ENCODE measurements at places on chromosomes 3 and 15.

DNA sequence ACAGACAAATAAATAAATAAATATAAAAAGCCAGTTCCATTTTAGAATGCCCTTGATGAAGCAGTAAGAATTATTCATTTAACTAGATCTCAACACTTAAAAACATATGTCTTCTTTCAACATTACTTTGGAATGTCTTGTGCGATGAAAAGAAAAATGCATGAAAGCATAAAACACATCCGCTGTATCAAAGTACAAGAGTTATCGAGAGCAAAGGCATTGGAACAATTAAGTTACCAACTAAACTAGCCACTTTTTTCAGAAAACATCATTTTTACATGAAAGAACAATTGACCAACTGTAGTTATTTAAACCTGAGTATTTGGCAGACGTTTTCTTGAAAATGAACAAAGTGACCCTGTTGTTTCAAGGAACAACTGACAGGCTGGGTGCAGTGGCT, 27.5 kb upstream of the ACAN start:
- no peak for DNase-seq

DNA sequence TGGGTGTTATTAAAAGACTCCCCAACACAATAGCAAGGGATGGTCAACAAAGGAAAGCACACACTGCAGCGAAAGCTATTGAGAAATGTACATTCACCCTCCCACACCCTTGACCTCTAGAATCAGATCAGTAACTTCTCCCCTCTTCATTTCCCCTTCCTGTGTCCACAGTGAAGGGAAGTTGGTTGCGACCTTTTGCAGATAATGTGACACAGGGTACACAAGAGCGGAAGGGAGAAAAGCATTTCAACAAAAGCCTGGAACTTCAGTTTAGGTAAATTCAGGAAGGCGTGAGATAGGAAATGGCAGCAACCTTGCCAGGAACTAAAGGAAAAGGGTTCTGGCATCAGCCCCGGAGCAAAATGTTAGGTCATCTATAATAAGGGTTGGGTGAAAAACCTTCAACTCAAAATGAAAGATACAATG, 899.8 kb downstream of the MCTP2 start:
- no peak for DNase-seq

DNA sequence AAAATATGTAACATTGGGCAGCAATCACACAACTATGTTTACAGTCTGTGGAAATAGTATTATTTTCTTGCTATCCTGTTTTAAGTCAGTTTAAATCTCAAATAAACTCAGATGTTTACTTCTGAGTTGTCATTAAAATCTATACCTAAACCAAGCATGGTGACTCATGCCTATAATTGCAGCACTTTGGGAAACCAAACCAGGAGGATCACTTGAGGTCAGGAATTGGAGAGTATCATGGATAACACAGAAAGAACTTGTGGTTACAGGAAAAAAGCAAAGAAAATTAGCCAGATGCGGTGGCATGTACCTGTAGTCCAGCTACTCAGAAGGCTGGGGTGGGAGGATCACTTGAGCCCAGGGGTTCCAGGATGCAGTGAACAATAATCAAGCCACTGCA, 631.6 kb upstream of the EPHA6 start:
- DNase-seq, result no peak

- DNase-seq, result no peak
These were observed 7.6 kb upstream of the SLC12A8 start for GRCh38 chr3:125220183-125220582.

DNA sequence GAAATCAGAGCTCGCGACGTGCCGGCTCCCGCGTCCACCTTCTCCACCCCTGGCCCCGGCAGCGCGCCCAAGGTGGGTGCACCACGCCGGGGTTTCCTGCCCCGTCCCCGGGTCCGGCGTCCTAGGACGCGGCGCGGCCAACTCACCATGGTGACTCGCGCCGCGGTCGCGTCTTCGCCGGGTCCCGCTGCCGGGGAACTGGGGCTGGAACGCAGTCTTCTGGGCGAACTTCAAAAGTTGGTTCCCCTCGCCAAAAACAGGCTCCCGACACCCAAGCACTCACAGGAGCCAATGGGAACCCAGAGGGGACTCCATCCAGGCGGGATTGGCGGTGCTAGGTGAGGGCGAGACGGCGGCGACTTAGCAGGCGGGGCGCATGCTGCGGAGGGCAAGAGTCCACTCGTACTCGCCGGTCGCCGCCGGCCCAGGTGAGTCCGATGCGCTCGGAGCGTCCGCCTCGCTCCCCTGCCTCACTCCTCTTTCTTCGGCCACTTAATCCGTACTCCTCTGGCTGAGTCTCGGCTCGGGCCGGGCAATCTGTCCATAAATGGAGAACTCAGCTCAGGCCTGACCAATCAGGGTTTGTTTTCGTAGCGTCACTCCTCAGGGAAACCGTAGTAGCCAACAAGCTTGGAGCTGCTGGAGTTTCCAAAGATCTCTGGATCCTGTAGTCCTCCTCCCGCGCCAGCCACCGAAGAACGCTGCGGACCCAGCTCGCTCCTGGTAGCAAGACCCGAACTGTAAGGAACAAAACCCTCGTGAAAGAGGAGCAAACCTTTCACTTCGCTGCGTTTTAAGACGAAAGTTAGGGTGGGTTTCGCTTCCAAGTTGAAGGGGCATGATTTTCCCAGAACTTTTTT, at the start of gene MYO1E:
MYO1E (minus strand) TSS at position 520 of the 860 bp plus-strand sequence; CDS start at position 149, 371 bp downstream.
- DNase-seq, result peak; percentile 97

GRCh38 chr3:64354956-64355355, 129.7 kb upstream of the PRICKLE2 start:
- no peak for DNase-seq

DNA sequence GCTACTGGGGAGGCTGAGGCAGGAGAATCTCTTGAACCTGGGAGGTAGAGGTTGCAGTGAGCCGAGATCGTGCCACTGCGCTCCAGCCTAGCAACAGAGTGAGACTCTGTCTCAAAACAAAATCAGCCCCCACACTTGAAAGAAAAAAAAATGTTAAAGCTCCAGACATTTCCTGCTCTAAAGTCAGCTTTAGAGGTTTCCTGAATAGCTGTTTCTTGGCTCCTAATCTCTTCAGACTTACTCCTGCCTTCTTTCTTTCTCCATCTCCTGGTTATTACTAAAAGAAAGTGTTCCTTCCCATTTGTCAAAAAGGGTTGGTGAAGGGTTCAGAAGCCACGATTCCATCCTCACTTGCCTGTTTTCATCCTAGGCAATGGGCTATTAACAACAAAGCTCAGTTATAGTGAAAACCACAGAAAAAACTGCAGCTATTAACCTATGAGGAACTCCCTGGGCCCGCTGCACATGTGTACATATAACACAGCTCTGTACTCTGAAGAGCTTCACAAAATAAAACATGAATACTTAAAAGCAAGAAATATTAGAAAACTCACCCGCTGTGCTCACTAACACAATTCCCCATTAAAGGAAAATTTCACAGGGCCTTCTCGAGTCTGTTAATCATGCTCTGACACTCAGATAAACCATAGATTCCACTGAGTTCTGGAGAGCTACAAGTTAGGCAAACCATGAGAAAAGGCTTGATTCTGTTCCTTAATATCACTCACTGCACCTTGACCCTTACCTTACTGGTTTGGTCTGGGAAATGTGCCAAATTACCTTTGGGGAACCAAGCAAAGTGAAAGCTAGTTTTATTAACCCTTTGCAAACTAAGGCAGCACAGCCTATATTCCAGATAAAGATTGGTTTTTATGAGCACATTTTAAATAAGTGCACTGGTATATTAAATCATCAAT, 89.9 kb upstream of the TSPAN3 start:
- no peak for DNase-seq

DNA sequence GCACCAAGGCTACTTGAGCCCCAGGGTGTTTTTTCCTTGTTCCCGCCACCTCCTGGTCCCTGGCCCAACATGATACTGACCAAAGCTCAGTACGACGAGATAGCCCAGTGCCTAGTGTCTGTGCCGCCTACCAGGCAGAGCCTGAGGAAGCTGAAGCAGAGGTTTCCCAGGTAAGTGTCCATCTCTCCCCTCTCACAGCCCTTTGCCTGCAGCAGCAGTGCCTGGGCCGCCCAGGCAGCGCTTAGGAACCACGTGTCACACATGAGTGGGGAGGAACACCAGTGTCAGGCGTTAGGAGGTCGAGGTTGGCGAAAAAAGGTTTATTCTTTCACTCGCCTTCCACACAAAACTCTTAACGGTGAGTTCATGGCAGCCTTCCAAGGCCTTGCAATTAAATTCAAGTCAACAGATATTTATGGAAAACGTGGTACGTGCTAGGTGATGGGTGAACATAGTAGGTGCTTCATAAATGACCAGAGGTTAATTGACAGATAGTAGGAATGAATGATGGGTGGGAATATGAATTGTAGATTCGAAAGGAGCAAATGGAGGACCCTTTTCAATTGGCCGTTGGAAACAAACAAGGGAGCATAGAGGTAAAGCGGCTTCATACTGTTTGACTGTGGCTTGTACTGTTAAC, 486 bp downstream of the CDIN1 start:
- peak; percentile 5 for DNase-seq

DNA sequence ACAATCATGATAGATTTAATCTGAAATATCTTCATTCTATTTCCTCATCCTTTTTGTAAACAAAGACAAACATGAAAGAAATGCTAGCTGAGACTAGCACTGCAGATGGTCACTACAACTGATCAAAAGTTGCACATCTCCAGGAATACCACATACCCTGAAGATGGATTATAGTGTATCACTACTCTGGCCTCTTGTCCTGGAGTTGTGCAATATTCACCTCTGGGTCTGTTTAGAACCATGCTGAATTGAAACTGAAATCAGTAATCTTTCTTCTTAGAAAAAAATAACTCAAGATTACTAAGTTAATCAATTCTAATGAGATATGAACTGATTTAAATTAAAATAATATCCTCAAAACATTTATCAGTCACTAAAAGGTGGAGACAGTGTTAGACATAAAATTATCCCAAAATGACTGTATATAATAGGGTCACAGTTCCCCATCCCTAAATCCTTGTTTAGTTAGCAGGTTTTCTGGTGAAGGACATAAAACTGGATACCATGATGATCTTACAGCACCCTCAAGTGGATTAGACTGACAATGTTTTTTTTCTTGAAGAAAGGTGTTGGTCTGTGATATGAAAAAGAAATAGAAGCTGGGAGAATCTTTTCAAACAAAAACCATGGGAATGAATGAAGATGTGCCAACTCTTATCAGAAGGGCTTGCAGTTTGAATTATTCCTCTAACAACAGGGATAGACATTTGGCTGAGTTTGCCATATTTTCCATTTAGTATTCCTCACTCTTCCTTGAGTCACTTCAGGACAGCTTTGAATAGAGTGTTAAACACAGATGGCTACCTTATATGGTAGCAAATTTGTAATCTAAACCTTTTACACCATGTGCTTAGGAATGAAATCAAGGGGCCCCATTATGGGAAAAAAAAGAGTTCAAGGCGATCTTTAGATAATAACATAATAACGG, 7.1 kb upstream of the TTC14 start:
- DNase-seq, result no peak

- no peak for DNase-seq
These were observed 87.4 kb upstream of the MEX3B start for GRCh38 chr15:82133251-82133650.

GRCh38 chr3:48493203-48493501, 10.8 kb downstream of the SHISA5 start:
- DNase-seq, result no peak

- no peak for DNase-seq
These were observed 27.0 kb downstream of the CHCHD6 start for GRCh38 chr3:126731044-126731443.

DNA sequence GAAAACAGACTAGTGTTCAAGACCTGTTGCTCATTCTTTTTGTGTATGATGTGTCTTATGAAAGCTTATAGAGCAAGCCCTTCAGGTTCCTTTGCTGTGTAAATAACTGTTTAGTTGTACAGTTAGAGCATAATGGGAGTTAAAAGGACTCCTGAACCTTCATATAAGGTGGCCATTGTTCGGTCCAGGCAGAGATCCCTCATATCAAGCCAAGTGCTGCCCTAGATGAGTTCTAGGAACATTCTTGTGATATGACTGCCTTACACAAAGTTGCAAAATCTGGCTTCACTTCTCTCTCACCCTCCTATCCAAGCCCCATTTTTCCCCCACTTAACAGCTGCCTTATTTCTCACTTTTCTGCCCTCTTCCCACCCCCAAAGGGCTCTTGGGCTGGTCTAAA, 26.9 kb downstream of the GYG1 start:
- no peak for DNase-seq

DNA sequence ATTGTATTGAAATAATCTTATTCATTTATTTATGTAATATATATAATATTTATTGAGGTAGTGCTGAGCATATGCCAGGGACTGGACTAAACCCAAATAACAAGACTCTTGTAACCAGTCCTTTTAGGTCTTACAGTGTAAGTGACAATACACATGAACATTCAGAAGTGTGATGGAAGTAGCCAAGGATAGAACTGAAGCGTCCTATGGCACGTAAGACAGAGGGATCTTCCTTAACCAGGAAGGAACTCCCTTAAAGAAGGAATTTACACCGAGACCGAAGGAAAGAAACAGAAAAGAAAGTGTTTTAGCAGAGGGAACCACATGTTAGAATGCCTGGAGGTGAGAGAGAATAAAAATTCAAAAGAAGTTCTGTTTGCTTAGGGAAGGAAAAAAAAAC, 23.6 kb upstream of the CLDN1 start:
- DNase-seq, result no peak

DNA sequence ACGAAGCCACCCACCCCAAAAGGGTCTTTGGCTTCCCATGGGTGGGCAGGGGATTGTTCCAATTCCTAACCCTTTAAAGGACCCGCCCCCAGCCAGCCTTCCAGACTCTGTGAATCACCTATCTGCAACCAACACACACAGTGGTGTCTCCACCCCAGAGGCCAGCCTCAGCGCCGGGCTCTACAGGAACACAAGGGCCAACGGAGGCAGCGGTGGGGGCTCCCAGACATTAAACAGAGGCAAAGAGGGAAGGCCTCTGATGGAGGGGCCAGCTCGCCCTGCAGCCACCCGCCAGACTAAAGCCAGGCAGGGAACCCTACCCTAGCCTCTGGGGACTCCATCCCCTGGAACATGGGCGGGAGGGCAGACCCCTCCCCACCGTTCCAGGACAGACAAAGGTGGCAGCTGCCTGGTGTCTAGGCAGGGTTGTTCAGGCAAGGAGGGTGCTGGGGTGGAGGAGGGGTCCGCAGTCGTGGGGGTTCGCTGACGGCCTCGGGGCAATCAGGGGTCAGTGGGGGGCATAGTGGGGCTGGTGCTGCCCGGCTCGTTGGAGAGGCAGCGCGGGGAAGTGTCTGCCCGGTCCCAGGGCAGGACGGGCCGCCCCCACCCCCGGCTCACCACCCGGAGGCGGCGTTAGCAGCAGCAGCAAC, 448 bp downstream of the SHISA5 start:
- peak; percentile 72 for DNase-seq

DNA sequence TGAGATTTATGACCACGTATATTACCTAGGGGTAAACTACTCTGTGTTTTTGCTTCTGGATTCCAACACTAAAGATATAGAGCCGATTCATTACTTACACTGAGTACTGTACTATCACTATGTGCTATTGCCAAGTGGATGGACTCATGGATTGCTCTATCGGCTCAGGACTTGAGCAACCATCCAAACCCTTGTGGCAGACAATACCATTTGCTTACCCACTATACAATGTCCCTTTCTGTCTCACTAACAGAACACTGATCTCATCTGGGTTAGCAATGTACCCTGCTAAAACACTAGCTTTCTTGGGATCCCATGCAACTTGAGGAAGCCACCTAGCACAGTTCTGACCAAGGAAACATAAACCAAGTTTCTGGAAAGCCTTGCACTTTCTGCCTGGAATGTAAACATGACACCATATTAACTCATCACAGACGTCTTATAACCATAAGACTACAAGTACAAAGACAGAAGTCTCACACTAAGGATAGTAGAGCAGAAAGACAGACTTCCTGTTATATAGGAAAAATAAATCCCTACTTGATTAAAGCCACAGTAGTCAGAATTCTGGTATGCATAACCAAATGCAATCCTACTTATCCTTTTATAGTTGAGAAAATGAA, 38.6 kb downstream of the HACD2 start:
- no peak for DNase-seq
